ENCODE measurements at places on chromosomes 6 and 20.

GRCh38 chr6:169381988-169382387 is 128.3 kb upstream of the THBS2 start:
- no peak overlapping the region for H3K27ac ChIP-seq
- H3K36me3 ChIP-seq, result no peaks in the 10 kb centered on the region
- DNase-seq, result no peak
- no peak overlapping the region for H3K4me3 ChIP-seq
- H3K4me1 ChIP-seq, result no peaks in the 10 kb centered on the region
- no peaks in the 10 kb centered on the region for H3K27me3 ChIP-seq

- peaks cover 5% of the 10 kb centered on the region for H3K27me3 ChIP-seq
- H3K36me3 ChIP-seq, result no peaks in the 10 kb centered on the region
- peak overlapping the region; percentile 85 for H3K4me3 ChIP-seq
- H3K4me1 ChIP-seq, result peaks cover 20% of the 10 kb centered on the region
These were observed 638 bp upstream of the PPP1R18 start for GRCh38 chr6:30686908-30687658.

GRCh38 chr20:49893242-49894072 is 21.9 kb downstream of the SPATA2 start:
- no peak overlapping the region for H3K27ac ChIP-seq
- H3K36me3 ChIP-seq, result peaks cover 11% of the 10 kb centered on the region
- H3K4me1 ChIP-seq, result peaks cover 7% of the 10 kb centered on the region
- no peak overlapping the region for H3K4me3 ChIP-seq
- DNase-seq, result no peak
- H3K27me3 ChIP-seq, result no peaks in the 10 kb centered on the region

- peaks cover 23% of the 10 kb centered on the region for H3K4me1 ChIP-seq
- no peak overlapping the region for H3K4me3 ChIP-seq
- peaks cover 78% of the 10 kb centered on the region for H3K36me3 ChIP-seq
These were observed 11.0 kb downstream of the SRSF3 start for GRCh38 chr6:36605143-36605542.

- H3K27me3 ChIP-seq, result no peaks in the 10 kb centered on the region
- DNase-seq, result no peak
- no peak overlapping the region for H3K27ac ChIP-seq
- H3K4me3 ChIP-seq, result no peak overlapping the region
- no peaks in the 10 kb centered on the region for H3K36me3 ChIP-seq
These were observed 22.5 kb downstream of the SOX4 start for GRCh38 chr6:21616005-21616404.

Data from large intestine (tissue), 12 donors.